ENCODE measurements at places on chromosomes 5 and 9.

DNA sequence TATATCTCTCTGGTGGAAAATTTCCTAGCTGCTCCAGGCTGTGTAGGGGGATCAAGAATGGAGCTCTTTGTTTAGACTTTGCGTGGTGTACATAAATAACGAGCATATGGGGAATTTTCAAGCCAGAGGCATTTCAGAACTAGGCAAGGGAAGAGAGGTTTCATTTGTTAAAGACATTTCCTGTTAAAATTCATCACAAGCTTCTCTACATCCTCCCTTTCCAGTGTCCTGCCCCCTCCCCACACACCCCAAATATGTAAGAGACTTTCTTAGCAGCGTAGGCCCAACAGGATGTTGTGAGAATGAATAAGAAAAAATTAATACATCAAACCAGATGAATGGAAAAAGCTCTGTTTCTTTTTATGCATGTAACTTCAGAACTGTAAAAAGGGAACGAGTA is 150.3 kb downstream of the GPBP1 start:
- DNase-seq: no peak

DNA sequence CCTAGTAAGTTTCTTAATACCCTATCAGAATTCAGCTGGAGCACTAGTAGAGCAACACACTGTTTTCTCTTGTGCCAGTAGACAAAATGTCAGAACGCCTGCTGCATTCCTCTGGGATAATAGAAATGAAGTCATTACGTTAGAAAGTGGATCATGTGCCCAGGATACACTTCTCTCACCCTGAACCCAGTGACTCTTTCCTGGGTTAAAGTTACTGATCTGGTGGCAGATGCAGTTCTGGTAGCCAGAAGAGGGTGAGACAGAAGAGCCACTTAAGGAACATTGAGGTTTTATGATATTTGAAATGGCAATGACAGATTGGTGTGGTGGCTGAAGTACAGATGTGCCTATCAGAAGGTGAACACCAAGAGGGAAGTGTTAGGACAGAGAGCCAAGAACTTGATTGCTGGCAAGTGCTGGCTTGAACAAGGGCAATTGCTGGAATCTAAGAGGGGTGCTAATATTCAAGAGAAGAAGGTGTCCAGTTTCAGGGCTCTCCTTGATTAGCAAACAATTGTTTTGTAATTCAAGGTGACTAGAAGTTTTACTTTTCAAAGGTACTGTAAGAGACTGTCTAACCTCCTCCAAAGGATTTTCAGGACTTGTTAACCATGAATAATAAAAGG is 93.7 kb upstream of the ERBIN start:
- DNase-seq: no peak

- DNase-seq: peak; percentile 4
Observed at GRCh38 chr9:113465599-113466140, 2.1 kb downstream of the RGS3 start.

- no peak for DNase-seq
Observed at GRCh38 chr5:31769530-31769929, 130.6 kb downstream of the PDZD2 start.

GRCh38 chr9:86252870-86253269 is 6.6 kb downstream of the C9orf153 start:
- DNase-seq: no peak

GRCh38 chr9:38176251-38176650 is 107.2 kb upstream of the SHB start:
- no peak for DNase-seq

- no peak for DNase-seq
Observed at GRCh38 chr9:124164811-124165210, 92.9 kb upstream of the NEK6 start.

GRCh38 chr5:107359033-107359915 is 311.5 kb downstream of the EFNA5 start:
- DNase-seq: no peak

- no peak for DNase-seq
Observed at GRCh38 chr5:8329773-8330172, 460.8 kb downstream of the MTRR start.

DNA sequence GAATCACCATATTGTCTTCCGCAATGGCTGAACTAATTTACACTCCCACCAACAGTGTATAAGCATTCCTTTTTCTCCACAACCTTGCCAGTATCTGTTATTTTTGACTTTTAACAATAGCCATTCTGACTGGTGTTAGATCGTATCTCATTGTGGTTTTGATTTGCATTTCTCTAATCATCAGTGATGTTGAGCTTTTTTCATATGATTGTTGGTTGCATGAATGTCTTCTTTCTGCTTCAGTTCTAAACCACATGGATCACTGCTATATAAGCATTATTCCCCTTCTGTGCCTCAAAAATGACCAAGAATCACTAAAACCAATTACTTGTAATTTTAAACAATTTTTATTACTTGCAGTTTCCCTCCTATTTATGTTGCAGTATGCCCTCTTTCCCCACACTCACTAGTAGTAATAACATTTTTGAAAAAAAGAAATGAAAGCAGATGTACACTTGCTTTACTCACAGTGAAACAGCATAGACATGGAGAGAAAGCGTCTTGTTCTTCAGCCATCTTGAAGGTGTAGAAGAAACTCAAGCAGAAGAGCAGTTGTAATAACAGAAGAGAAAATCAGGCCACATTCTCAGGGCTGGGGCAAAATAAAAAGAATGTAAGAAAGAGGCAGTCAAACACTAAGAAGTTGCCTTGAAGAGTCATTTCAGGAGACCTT is 4.5 kb upstream of the TMEM252 start:
- DNase-seq: no peak

DNA sequence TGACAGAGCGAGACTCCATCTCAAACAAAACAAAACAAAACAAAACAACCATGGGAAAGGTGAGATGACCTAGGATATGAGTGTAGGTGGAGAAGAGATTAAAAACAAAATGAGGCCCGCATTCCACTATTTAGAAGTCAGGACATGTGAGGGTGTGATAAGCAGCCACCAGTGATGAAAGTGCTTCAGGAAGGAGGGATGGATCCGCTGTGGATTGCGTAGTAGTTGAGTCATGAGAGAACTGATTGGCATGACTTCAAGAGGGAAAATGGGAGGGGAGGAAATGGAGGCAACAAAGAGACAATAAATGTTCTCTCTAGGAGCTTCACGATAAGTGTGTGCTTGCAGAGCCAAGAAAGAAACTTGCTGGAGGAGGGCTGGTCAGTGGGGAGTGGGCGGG is 367.6 kb downstream of the ARL15 start:
- DNase-seq: no peak

DNA sequence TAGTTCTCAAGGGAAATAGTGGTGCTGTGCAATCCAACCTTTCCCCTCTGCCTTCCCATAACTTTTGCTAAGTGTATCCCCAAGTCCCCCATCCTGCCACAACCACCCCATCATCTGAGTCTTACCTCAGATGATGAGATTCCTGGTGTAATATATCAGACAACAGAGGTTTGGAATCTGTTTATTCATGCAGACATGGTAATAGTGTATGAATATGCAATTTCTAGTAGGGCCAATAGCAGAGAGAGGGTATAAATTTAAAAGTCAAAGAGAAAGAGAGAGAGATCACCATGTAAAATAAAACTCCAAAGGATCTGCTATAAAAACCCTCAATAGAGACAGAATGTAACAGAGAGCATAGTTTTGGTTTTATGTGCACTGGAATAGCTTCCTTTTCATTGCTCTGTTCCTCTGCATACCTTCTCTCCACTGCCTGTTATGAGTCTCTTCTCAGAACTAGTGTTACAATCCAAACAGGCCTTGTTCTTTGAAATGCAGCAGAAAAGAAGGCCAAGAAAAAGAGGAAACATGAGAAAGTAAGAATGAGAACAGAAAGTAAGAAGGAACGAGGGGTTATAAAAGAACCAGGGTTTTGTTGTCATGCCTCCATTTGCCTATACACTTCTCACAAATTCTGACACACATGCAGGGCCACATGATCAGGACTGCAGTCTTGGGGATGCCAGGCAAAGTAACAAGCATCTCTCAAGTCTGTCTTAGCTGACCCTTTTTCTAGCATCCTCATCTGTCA is 278.0 kb downstream of the CETN3 start:
- DNase-seq: no peak

DNA sequence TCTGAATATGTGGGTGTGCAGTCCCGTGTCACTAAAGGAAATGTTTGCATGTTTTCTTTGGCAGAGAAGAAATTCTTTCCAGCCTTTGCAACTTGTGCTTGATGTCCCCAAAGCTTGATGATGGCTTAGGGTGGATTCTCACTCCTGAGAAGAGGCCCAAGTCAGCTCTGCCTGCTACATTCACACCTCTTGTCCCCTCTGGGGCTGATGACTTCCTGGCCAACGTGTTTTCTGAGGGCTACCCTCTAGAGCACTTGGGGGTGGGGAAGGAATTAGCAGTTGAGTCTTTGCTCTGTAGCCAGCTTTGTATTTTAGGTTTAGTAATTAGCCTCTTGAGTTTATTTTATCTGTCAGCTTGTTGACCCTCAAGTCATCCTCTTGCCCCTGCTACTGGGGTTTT is 19.7 kb downstream of the CYSTM1 start:
- no peak for DNase-seq

DNA sequence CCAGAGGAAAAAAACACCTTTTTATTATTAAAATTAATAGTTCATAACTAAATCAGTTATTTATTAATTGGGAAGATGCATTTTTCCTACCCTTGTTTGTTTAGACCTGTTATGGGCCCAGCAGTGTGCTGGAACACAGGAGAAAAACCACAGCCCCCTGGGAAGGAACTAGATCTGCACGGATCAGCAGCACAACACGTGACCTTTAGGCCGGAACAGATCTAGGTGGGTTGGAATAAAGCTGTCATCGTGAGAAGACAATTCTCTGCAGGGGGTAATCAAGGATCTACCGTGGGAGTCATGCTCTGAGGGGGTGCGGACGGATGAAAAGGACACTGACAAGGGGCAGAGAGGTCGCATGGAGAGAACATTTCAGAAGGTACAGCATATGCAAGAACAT is 95.8 kb upstream of the SPATA31C2 start:
- no peak for DNase-seq

- no peak for DNase-seq
Observed at GRCh38 chr9:34536685-34537084, 13.9 kb upstream of the ENHO start.

All from SHP77 (cell line).